ENCODE measurements at places on chromosomes 13 and 19. TPM values are rescaled to one million over a fixed set of nuclear protein-coding genes. Genes with fewer than 3 reads are reported as not detected.

DNA sequence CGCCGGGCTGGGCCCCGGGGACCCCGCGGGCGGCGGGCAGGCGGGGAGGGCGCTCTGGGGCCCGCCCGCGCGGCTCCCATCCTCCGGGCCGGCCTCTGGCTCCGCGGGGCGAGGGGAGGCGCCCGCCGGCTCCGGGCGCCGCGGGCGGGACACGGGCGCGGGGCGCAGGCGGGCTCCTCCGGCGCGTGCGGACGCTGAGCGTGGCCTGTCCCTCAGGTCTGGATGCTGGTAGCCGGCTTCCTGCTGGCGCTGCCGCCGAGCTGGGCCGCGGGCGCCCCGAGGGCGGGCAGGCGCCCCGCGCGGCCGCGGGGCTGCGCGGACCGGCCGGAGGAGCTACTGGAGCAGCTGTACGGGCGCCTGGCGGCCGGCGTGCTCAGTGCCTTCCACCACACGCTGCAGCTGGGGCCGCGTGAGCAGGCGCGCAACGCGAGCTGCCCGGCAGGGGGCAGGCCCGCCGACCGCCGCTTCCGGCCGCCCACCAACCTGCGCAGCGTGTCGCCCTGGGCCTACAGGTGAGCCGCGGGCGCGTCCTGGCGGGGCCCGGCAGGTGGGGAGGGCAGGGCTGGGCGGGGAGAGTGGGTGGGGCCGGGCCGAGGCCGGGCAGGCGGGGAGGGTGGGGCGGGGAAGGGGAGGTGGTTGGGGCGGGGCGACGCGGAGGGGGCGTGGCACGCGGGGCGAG is 420 bp downstream of the IL17D start:
- H3K36me3 ChIP-seq: no peaks in the 10 kb centered on the region
- H3K27me3 ChIP-seq: peaks cover 4% of the 10 kb centered on the region
- peak; percentile 82 for DNase-seq
- H3K4me1 ChIP-seq: peaks cover 4% of the 10 kb centered on the region

ZBTB32 gene
- polyA plus RNA-seq: not detected

GRCh38 chr13:109782066-109782822 is 4.1 kb downstream of the IRS2 start:
- H3K27ac ChIP-seq: no peak overlapping the region
- peaks cover 17% of the 10 kb centered on the region for H3K4me1 ChIP-seq
- H3K27me3 ChIP-seq: no peaks in the 10 kb centered on the region
- DNase-seq: no peak

DNA sequence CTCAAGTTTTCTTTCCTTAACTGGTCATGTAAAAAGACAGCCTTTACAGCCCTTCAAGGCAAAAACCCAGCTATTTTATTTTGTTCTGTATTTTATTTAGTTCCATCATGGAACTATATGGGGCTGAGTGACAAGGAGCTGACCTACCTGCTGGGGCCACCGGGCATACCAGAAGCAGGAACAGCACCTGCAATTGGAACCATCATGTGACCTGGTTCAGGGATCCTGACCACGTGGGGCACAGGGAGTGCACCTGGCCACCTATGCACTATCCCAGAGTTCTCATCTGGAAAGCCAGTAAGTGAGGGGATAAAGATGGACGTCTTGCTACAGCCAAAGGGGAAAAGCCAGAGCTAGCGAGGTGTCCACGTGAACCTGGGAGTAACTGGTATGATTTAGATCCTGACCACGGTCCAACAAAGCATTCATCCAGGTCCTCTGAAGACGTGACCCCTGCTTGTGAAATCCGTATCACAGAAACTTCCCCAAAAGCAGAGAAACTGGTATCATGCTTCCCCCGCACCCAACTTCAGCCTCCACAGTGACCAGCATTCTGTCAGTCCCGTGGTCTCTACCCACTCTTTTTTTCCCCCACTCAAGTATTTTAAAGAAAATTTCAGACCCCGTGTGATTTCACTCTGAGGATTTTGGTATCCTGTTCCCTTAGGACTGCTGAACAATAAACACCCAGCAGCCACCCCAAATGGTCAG is 40.5 kb upstream of the SLC15A1 start:
- DNase-seq: no peak
- H3K4me3 ChIP-seq: no peak overlapping the region
- no peaks in the 10 kb centered on the region for H3K4me1 ChIP-seq
- H3K27me3 ChIP-seq: no peaks in the 10 kb centered on the region
- H3K36me3 ChIP-seq: no peaks in the 10 kb centered on the region

- no peak overlapping the region for H3K27ac ChIP-seq
- H3K4me1 ChIP-seq: no peaks in the 10 kb centered on the region
These were observed 130.6 kb upstream of the SOX1 start for GRCh38 chr13:111936267-111936925.

DNA sequence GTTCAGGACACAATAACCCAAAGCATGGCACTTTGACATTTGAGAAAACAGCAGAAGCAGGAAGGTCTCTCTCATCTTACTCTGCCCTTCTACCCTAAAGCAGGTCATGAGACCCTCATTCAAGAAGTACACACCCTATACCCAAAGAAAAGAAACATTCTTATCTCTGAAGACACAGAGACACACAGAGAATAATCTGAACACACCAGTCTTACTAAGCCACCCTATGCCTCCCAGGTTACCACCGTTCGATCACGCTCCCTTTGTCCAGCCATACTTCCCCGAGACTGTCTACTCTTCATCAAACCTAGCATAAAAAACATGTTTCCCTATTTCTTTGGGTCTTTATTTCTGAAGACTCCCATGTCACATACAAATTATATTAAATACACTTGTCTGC is 66.5 kb upstream of the ANKRD10 start:
- H3K27me3 ChIP-seq: no peaks in the 10 kb centered on the region
- H3K27ac ChIP-seq: no peak overlapping the region
- no peaks in the 10 kb centered on the region for H3K36me3 ChIP-seq
- no peak overlapping the region for H3K4me3 ChIP-seq
- H3K4me1 ChIP-seq: peaks cover 7% of the 10 kb centered on the region
- DNase-seq: no peak

ALOX5AP gene
- 0.62 TPM for polyA plus RNA-seq

DNA sequence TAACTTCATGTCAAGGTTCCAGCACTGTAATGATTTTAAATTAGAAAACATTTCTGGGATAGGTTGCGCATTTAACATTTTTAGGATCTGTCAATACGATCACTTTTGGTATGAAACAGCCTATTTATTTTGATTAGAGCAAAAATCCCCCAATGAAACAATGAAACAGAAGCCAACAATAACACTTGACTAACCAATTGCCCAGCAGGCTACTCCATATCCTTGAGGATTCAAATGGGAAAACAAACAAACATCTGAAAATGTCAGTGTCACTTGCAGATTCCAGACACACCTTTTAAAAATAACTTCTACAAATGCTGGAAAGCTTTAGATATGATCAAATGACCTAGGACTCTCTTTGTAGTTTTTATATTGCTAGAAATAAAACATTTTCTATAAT is 1412.5 kb upstream of the PRR20A start:
- H3K36me3 ChIP-seq: no peaks in the 10 kb centered on the region
- no peak overlapping the region for H3K4me3 ChIP-seq
- no peaks in the 10 kb centered on the region for H3K27me3 ChIP-seq
- no peak for DNase-seq

DNA sequence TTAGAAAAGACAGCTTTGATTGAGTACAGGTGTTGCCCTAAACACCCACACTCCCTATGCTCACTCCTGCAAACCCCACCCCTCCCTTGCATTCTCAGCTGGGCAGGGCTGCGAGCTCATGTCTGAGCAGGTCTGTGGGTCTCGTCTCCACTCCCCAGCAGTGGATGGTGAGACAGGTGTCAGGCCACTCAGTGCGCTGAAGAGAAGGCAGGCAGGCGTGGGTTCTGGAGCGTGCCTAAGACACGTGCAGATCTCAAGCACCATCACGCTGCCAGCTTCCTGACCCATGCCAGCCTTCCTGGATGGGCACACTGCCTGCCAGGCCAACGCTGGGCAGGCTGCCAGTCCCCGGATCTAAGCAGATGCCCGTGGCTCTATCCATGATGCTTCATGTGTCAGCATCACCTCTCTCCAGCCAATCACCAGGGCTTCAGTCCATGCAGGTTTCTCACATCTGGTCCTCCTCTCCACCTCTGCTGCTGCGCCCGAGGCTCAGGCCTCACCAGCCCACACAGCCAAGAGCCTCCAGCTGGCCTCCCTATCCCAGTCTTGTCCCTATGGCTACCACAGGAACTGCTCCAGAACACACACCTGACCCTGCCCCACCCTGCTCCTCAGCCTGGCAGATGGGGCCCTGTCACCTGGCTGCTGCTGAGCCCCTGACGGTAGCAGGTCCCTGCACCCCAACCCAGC is 42.6 kb downstream of the EPS15L1 start:
- H3K4me3 ChIP-seq: no peak overlapping the region
- no peaks in the 10 kb centered on the region for H3K27me3 ChIP-seq
- H3K27ac ChIP-seq: no peak overlapping the region
- DNase-seq: no peak

CD33 gene
- polyA plus RNA-seq: not detected

DNA sequence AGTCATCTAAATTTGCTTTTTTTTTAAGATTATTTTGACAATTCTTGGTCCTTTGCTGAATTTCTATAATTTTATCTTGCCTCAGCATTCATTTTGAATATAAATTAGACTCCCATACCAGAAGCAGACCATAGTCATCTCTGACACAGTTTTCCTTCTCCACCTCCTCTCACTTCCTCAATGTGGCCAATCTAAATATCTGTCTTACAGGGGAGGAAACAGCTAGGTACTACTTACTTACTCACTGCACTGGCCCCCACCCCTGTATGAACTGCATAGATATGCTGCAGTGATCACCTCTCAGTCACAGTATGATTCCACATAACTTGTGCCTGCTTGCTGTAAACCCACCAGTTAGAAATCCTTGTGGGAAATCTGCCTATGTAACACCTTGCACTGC is 665.6 kb downstream of the FGF9 start:
- no peak overlapping the region for H3K27ac ChIP-seq
- no peaks in the 10 kb centered on the region for H3K27me3 ChIP-seq
- H3K4me3 ChIP-seq: no peak overlapping the region

DNA sequence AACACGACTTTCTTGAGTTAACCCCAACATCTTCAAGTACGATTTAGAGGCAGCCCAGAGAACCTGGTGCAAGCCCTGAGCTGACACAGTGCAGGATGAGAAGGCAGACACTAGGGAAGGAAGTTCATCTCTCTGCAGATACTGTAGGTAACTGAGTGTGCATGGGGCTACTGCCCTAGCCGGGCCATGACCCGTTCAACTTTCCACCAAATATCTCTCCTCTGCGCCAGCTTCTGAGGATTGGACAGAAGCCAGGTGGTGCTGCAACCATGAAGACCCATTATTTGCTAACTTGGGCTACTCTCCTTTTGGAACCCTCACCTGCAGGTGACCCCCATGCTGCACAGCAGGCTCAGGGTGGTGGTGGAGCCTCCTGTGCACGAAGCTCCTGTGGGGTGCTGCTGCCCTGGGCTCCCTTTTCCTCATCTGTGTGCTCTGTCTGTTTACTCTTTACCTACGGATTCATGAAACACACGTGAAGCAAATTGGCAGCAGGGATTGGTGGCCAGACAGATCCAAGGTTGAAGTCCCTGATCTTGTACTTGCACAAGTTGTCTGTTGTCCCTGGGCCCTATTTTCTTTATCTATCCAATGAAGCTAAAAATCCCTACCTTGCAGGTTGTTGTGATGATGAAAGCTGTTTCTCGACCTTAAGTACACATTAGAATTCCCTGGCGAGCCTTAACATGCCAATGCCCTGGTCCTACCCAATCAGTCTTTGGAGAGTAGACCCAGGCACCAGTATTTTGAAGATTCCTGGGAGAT is 227.8 kb downstream of the LACC1 start:
- no peak for DNase-seq
- H3K36me3 ChIP-seq: no peaks in the 10 kb centered on the region
- H3K27ac ChIP-seq: no peak overlapping the region
- peaks cover 4% of the 10 kb centered on the region for H3K27me3 ChIP-seq

DNA sequence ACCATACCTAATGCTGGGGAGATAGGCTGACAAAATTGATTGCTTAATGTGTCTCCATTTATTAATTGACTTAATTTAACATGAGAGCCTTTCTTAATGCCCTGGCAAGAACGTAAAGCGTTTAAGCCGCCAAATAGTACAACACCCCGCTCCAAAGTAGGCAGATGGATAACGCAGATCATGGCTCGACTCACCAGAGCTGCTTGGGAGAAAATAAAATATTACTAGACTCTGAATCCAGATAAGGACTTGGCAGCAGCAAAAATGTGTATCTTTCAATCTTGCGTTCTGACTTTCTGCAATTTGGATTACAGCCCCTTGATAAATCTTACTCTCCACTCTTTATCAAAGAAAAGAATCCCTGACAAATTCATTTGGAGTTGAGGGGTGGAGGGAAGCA is 403 bp upstream of the SIAH3 start:
- DNase-seq: no peak
- peaks cover 47% of the 10 kb centered on the region for H3K27me3 ChIP-seq
- H3K4me1 ChIP-seq: no peaks in the 10 kb centered on the region
- H3K27ac ChIP-seq: no peak overlapping the region

DNA sequence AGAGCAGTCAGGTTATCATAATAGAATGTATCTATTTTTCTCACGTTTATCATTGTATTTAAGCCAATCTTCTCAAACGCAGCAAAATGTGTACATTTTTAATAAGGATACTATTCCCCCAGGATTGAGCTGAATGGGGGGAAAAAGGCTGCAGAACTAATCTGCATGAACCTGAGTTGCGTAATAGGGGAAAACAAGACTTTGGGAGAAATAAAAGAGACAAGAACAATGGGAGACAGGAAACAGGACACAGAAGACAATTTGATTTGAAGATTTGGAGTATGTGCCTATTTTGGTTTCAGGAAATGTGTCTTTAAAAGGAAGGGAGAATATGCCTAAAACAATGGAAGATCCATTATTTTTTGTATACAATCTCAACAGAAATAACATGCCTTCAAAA is 844.5 kb downstream of the DIAPH3 start:
- no peaks in the 10 kb centered on the region for H3K27me3 ChIP-seq
- no peaks in the 10 kb centered on the region for H3K4me1 ChIP-seq
- H3K27ac ChIP-seq: no peak overlapping the region

DNA sequence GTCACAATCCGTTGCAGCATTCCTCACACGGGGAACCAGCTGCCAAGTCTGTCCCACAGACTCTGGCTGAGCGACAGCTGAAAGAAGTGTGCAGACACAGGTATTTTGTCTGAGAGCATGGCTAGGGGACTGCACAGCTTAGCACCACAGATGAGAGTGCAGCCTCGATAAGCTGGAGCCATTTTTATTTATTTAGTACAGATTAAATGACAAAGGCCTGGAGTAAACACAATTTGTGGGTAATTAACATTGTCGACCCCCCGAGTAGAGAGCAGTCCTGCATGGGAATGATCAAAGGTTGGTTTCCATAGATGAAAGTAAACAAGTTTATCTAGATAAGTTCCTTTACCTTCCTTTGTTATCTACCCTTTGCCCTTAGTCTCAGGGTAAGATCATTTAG is 836.2 kb downstream of the DACH1 start:
- no peaks in the 10 kb centered on the region for H3K36me3 ChIP-seq
- no peaks in the 10 kb centered on the region for H3K27me3 ChIP-seq
- no peak for DNase-seq
- no peak overlapping the region for H3K27ac ChIP-seq

Data from IMR-90 (cell line).